SW480 (cell line): ENCODE measurements at places on chromosomes 2 and 18.

DNA sequence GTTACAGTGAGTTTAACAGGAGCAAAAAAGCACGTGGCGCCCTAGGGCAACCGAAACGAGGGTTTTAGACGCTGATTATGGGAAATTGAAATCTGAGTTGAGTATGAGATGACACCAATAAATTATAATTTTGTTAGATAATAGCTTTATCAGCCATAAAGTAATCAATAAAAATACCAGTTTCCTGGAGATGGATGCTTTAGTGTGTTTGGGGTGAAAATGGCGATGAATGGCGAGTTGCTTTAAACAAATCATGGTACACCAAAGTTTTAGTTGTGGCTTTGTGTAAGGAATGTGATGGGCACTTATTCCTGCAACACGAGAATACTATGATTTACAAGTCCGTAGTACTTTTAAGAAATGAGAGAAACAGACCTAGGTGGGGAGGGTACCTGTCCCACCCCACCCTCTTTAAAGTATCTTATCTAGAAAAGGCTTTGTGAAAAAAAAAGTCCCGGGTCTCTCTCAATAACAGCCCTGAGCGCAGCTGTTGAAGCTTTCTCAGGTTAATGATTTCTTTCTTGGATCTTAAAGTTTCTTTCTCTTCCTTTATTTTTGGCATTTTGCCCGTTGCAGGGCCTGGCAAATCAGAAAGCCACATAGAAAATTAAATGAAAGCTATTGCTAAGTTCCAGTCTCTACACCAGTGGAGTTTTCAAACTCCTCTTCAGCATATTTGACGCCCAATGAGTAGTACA is 1.5 kb upstream of the RRM2 start:
- DNase-seq = peak; percentile 58

DNA sequence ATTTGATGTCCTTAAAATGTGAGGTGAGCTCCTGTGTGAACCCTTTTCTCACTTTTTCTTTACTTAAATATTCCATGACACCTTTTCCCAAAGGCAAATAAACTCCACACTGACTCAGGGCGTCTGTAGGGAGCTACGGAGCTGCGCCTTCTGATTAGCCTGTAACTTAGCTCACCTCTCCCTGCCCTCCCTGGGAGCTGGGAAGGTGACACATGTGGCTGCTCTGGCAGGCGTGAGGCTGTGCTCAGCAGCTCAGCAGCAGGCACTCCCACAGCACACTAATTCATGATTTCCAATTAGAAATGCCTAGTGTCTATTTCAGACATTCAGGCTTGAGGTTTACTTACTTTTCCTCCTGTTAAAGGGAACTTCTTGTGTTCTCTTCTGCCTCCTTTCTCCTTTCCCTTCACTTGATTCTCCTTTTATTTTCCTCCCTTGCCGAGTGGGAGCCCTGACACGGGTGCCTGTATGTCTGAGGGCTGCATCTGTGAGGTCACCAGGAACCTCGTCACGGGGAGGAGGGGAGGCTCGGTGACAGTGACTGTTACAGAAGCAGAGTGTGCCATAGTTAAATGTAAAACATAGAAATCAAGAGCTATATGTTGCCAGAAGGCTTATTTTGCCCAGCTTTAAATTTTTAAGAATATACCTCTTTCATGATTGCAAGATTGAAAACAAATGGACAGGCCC is 437.1 kb downstream of the DCDC2C start:
- no peak for DNase-seq

DNA sequence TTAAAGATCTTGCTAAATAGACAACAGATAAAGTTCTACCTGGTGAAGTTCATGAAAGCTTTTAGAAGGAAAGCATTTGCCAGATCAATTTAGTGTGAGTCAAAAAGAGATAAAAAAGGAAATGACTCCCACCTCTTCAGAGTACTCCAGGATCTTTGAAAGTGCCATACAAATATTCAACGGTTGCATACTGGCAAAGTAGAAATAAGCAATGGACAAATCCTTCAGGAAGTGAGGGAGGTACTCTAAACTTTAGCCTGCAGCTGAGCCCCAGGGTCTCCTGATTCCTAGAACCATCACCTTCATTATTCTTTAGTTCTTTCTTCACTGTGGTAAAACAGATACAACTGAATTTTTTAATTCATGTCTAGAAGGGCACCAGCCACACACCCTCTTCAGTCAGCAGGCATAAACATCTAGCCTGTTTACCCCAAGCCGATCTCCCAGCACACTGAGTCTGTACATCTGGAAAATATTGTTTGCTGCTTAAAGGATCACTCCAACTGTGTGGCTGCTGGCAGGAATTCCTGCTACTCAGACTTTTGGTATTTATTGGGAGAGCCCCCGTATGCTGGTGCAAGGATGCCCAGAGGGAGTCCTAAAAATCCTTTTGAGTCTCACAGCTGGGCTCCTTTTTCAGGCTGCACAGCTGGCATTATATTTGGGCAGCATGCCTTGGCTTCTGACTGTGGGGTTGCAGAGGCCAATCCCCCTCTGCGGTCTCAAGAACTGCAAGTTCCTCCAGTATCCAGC is 72.3 kb upstream of the SESTD1 start:
- DNase-seq = no peak

GRCh38 chr2:39469807-39470206 is 32.7 kb upstream of the MAP4K3 start:
- no peak for DNase-seq

DNA sequence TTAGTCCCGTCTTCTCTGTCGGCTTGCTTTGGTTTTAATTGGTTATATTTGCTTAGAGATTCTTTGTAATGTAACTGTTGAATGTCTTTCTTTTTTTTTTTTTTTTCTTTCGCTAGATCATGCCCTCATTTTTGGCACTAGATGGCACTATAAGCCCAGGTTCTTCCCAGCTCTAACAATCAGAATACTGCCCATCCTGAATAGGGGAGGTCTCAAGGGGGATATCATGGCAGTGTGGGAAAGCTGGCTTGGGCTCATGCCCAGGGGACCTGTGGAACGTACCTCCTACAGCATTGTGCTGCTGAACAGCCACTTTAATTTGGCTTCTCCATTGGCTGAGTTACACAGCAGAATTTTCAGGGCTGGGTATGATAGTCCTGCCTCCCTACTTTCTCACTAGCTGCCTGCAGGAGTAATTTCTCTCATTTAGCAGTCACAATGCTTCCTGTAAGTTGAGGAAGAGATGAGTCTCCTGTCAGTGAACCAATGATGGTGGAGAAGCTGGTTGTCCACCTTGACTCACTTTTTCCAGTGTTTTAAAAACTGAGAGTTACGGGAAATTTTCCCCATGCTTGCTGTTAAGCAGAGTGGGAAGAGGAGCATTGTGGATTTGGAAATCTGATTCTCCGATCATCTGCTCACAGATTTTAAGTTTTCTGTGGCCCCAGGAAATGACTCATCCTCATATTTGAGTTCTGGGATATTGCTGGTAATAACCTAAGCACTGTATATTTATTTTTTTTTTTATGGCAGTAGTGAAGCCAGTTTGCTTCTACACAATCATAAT is 47.2 kb downstream of the RAD51AP2 start:
- no peak for DNase-seq

- no peak for DNase-seq
These were observed 375.5 kb downstream of the CDH7 start for GRCh38 chr18:66126266-66126665.

DNA sequence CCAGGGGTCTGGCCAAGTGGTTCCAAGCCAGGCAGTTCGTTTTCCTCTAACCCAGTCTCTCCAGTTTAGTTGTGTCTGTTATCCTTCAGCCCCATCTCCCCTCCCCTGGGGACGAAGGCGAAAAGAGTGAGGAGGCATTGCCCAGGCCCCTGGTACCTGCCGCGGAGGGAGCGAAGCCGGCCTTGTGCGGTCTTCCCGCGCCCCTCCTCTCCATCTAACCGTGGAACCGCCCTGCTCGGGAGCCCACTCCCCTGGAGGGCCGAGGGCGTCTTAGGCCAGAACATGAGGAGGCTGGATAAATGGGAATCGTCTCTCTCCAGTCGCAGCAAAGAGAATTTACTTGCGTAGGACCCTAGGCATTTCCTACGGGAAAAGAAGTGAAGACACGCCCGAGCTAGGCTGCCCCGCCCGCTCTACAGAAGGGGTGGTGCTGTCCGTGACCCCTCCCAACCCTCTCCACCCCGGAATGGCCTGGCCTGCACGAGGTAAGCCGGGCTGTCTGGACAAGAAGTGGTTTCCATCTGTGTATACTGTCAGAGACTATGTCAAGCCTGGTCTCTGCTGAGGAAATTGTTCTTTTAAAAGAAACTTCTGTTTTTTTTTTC is 156.2 kb downstream of the MIB1 start:
- no peak for DNase-seq

GRCh38 chr18:46814399-46814798 is 57.5 kb upstream of the ST8SIA5 start:
- DNase-seq = no peak
